Pancreas (tissue), 10 donors: ENCODE measurements at places on chromosomes 11 and 22. TPM values are rescaled to one million over a fixed set of nuclear protein-coding genes. Genes with fewer than 3 reads are reported as not detected.
A peak's percentile ranks its signal among the peaks of the same experiment; 100 is the strongest.

GRCh38 chr11:34586488-34587281 lies 34.2 kb upstream of the EHF start:
- DNase-seq: no peak
- H3K27me3 ChIP-seq: no peaks in the 10 kb centered on the region
- H3K4me1 ChIP-seq: peaks cover 6% of the 10 kb centered on the region
- no peaks in the 10 kb centered on the region for H3K36me3 ChIP-seq
- no peak overlapping the region for H3K27ac ChIP-seq

RPS6KB2 gene
- total RNA-seq: 17.6 TPM

PKNOX2 gene
- 7.1 TPM for total RNA-seq

GRCh38 chr11:109814824-109815223 lies 278.4 kb upstream of the ZC3H12C start:
- H3K27ac ChIP-seq: no peak overlapping the region
- H3K36me3 ChIP-seq: no peaks in the 10 kb centered on the region
- no peaks in the 10 kb centered on the region for H3K4me1 ChIP-seq
- H3K27me3 ChIP-seq: no peaks in the 10 kb centered on the region

GRCh38 chr11:95495706-95496105 lies 264.7 kb upstream of the SESN3 start:
- no peak overlapping the region for H3K4me3 ChIP-seq
- no peak for DNase-seq
- no peaks in the 10 kb centered on the region for H3K36me3 ChIP-seq
- no peaks in the 10 kb centered on the region for H3K27me3 ChIP-seq
- no peak overlapping the region for H3K27ac ChIP-seq

CYP2D6 gene
- total RNA-seq: 0.43 TPM

DNA sequence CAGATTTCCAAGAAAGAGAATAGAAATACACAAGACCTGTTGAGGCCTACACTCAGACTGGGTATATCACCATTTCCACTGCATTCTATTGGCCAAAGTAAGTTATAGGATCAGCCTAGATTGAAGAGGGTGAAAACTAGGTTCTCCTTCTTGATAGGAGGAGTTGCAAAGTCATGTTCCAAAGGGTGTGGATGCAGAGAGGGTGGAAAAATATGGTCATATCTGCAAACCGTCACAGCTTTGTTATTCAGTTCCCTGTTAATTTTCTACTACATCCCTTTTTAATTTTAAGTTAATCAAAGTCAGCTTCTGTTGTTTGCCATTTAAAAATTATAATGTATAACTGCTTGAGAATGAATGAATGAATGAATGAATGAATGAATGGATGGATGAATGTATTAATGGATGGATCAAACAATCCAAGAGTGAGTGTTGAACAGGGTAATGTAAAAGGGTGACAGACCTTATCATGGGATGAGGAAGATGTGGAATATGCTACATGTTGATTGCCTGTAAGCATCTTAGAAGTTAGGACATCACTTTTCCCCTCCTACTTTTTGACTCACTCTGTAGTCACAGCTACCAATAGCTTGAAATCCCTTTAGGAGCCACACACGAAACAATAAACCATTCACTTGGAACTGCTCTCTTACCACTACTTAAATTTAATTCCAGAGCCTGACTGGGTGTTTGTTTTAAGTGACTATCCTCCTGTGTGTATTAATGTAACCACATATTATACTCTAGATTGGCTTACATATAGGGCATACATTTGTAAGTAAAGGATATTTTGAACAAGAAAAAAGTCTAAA lies 121.5 kb downstream of the CCDC34 start:
- no peak for DNase-seq
- no peaks in the 10 kb centered on the region for H3K36me3 ChIP-seq
- no peak overlapping the region for H3K4me3 ChIP-seq
- no peaks in the 10 kb centered on the region for H3K27me3 ChIP-seq

DNA sequence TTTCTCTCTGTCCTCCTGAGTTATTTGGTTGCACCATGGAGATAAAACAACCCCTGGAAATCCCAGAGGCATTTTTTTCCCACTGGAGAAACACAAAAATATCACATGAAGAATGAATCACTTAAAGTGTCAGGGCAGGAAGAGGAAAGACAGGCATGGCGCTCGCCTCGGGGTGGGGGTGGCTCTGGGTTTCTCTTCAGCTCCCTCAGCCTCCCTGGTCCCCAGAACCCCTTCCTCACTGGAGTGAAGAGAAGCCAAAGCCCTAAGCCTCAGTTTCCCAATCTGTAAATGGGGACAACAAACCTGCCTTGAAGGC lies 938 bp downstream of the SHISAL1 start:
- H3K36me3 ChIP-seq: no peaks in the 10 kb centered on the region
- no peaks in the 10 kb centered on the region for H3K27me3 ChIP-seq
- no peak overlapping the region for H3K4me3 ChIP-seq
- no peak for DNase-seq

DNA sequence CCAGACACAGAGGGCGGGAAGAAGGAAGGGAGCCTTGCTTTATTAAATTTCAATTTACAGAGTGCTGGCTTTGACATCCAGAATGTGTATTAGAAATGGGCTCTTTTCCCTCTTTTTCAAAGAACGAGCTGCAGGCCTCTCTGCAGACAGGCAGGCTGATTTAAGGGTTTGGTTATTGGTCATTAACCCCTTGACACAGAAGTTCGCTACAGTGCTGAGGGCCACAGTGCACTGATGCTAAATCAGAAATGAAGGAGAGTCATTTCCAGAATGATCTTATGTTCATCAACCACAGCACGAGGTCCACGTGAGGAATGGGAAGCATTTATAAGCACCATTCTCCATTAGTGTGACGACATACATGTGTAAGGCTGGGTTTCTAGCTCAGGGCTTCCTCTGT lies 51.8 kb downstream of the CSNK2A3 start:
- no peaks in the 10 kb centered on the region for H3K27me3 ChIP-seq
- no peak overlapping the region for H3K27ac ChIP-seq
- no peak for DNase-seq
- no peaks in the 10 kb centered on the region for H3K36me3 ChIP-seq

- H3K27me3 ChIP-seq: no peaks in the 10 kb centered on the region
- H3K27ac ChIP-seq: peak within 1 kb of the TSS; percentile 92
- H3K4me3 ChIP-seq: peak within 1 kb of the TSS; percentile 77
- DNase-seq: peak; percentile 98
- no peaks in the 10 kb centered on the region for H3K36me3 ChIP-seq
Observed at GRCh38 chr22:49917974-49918910, at the start of the genes ALG12 and CRELD2. Gene ALG12, minus strand, starts transcription at chr22:49918438. Its CDS starts 4,673 bp downstream, at chr22:49913765. Gene CRELD2, plus strand, starts transcription at chr22:49918634. Its CDS starts 136 bp downstream, at chr22:49918770.
